ENCODE measurements at places on chromosomes 1 and 21.

- DNase-seq: no peak
These were observed 1207.5 kb upstream of the ADGRL2 start for GRCh38 chr1:80593197-80593596.

DNA sequence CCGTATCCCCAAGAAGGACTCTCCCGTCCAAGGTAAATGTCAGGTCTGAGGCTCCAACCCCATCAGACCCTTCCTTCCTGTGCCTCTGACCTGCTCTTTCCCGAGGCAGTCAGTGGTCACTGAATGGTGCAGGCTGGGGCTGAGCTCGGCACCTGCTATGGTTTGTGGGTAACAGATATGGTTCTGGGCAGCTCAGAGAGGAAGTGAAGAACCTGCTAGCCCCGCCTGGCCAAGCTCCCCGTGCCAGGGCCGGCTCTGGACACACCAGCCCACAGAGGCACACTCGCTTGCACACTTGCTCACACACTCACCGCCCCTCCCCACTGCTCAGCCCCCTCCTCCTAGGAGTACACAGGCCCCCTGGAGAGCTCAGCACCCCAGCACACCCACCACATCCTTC, 16.4 kb downstream of the NCMAP start:
- no peak for DNase-seq

- no peak for DNase-seq
These were observed 7.8 kb upstream of the GJB5 start for GRCh38 chr1:34746785-34747637.

DNA sequence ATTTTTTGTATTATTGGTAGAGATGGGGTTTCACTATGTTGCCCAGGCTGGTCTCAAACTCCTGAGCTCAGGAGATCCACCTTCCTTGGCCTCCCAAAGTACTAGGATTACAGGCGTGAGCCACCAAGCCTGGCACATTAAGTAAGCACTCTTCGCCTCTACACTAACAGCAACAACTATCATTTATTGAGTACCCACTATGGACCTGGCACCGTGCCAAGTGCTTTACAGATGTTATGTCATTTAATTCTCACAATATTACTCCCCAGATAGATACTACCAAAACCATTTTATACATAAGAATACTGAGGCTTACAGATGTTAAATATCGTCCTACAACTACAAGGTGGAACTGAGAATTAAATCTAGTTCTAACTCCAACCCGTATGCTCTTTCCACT, 50.1 kb downstream of the TUT4 start:
- no peak for DNase-seq

DNA sequence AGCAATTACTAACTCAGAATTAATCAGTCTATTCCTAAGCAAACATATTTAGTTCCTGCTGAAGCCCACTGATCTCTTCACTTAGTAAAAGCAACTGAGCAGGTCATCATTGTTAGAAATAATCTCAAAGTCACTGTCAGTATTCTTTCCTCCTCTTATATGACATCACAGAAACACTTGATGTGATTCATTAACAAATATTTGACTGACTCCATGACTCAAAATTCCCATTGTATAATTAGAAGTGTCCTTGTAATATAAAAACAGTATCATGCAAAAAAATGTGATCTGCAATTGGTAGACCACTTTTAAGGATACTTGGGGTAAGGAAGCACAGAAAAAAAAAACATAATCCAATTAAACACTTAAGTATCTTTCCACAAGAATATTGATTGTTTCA, 194.4 kb downstream of the DPYD start:
- no peak for DNase-seq

DNA sequence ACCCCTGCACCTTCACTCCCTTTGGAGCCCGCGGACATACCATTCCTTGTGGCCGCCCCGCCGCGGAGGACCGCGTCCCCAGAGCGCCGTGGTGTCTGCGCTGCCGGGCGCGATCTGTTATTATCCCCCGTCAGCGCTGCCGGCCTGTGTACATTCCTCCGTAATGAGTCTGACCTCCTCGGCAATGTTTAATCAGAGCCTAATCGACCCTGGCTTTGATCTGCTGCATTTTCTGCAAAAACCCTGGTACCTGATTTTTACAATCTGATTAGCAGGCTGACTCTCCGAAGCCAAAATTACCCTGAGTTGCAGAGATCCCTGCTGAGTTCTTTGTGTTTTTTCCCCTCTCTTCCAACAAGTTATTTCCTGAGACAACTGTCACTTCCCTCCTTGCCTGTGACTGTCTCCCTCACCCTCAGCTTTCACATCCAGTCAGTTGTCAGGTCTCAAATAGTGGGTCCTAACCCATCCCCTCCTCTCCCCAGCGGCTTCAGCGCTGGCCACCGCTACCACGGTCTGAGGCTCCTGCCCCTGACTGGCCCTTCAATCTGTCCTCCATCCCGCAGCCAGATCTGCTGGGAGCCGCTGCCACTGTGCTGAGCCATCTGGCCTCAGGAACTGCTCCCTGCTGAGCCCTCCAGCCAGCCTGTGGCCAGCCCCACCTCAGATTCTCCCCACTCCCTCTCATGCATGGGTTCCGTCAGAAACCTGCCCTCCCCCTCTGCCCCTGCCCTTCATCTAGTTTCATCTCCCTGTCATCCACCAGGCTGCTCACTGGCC, 53.5 kb downstream of the GLIS1 start:
- no peak for DNase-seq
